ENCODE measurements at places on chromosomes 12 and 14. TPM values are rescaled to one million over a fixed set of nuclear protein-coding genes. Genes with fewer than 3 reads are reported as not detected.

DNA sequence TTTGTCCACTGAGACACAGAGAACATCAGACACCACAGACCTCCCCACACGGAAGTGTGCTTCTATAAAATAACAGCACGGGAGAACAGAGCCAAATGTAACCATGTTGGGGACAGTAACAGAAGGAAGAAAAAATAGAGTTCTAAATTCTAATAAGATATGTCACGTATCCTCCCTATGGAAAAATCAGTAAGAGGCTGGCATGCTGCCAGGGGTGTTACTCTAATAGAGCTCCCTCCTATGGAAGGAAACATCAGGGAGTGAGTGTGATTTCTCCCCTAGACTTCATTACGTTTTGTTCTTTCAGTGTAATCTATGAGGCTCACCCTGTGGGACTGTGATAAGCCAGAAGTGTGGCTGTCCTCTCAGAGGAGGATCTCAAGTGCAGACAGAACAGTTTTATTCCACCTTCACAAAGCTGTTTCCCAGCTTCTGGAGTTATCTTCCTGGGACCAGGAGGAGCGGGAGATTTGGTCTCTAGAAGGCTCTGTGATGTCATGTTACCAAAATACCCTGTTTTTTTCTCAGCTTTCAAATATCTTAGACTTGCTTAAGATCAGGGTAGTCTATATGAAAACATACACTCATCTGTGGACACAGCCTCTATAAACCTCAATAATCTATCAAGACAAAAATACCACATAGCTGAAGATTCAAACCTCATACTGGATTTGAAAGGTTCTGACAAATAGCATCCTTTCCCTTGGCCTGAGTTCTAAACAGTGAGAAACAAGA, 69.3 kb downstream of the ZFC3H1 start:
- no peak for DNase-seq

GRCh38 chr14:20681348-20682126, 2.8 kb upstream of the RNASE4 start:
- peak; percentile 93 for DNase-seq

DNA sequence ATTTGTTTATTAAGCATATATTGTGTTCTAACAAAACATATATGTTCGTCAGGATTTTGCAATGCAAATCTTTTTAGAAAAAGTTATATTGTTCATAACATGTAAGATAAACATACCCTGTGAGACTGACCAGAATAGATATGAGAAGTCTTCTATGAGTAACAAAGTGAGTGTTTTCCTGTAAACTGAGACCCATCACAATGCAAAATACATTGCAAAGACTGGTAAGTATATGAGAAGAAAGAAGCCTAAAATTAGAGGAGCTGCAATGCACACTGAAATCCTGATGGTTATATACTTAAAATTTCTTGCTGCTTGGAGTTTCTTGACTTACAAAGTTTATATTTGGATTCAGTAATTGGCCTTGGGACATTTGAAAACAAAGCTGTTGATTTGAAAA, 6.0 kb downstream of the HMGA2 start:
- DNase-seq, result no peak

TTLL5 gene
- 23.6 TPM for total RNA-seq

SLC25A21 gene
- not detected for total RNA-seq

RDH12 gene
- not detected for total RNA-seq
